ENCODE measurements at places on chromosomes 3 and 15.

GRCh38 chr15:39538936-39539335 is 41.9 kb upstream of the THBS1 start:
- DNase-seq: no peak

DNA sequence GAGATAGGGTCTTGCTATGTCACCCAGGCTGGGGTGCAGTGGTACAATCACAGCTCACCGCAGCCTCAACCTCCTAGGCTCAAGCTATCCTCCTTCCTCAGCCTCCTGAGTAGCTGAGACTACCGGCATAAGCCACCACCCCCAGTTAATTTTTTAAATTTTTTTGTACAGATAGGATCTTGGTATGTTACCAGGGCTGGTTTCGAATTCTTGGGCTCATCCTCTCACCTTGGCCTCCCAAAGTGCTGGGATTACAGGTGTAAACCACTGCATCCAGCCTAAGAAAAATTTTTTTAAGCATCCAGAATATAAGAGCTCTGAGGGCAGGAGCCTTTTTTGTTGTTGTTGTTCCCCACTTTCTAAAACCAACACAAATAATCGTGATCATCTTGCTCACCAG is 14.4 kb upstream of the MAP6D1 start:
- no peak for DNase-seq

DNA sequence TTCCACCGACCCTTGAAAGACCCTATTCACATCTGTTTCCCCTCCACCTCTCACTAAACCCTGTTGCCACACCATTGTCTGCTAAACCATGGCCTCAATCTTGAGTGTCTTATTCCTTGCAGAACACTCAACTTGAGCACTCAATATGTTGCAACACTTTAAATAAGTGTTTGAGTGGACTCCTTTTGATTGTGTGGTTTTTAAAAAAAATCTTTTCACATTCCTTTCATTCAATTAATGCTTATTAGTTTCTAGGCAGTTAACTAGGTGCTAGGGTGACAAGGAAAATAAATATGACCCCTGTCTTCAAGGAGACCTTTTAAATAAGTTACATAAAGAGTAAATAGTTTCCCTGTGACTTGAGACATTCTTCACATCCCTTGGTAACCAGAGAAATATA is 13.3 kb upstream of the HHLA2 start:
- DNase-seq: no peak

GRCh38 chr3:38005076-38006020 is 14.8 kb downstream of the VILL start:
- DNase-seq: no peak

GRCh38 chr15:78100886-78101285 is 8.5 kb downstream of the SH2D7 start:
- DNase-seq: no peak

DNA sequence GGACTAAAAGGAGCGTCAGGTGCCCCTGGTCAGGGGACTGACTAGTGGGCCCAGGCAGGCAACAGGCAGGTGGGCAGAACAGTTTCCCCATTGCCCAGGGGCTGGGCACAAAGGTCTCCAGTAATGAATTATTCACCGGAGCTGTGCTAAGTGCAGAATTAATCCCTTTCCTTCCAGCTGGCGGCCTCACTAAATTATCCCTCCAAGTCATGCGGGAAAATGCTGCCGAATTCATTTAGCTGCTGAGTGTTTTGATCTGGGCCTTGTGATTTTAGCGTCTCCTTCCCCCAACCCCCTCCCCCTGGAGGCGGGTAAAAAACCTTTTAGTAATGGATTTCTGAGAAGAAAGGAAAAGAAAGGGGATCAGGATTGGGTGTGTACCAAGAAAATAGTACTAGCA is 47.2 kb downstream of the CCDC33 start:
- no peak for DNase-seq

DNA sequence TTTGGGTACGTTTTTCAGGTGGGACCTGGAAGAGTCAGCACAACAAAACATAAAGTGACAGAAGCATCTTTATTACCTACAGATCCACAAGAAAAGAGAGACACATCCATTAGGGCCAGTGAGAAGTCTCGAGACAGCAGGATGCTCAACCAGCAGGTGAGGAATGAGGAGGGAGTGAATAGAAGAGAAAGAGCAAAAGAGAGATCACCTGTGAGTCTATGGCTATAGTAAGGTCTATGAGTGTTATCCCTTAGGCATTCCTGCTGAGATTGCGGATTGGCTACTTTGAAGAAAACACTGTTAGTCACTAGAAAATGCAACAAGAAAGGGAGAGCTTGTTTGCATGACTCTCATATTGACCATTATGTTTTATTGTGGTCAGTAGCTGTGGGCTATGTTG is 1556.2 kb upstream of the GBE1 start:
- DNase-seq: no peak

DNA sequence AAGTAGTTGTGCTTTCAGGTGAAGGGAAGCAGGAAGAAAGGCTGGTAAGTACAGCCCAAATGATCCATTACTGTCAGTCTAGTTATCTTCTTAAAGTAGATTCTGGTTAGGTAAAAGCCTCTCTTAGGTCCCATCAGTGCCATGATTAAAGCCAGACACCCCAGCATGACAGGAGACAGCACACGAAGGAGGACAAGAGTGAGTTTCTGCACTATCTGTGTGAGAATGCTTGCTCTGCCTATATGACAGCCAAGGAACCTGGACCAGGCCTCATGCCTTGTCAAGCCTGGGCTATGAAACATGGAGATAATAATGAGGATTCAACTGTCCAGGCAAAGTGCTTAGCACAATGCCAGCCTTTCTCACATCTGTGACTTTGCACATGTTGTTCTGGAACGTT is 13.5 kb upstream of the FILIP1L start:
- DNase-seq: no peak

GRCh38 chr3:169105561-169105960 is 558.0 kb downstream of the MECOM start:
- no peak for DNase-seq

DNA sequence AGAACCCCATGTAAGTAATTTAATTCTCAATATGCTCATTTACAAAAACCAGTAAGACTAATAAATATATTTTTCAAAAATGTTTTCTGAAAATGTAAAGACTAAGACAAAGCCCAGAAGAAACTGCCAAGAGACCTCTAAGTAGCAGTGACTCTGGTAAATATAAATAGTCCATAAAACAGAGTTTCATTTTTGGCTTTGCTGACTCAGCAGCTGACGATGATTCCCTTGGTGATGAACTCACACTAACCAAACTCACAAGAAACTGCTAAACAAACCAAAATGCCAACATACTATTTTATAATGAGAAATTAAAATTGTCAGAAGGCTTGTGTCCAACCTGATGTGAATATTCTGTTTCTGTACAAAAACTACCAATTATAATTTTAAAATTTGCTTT is 31.5 kb upstream of the IMPG2 start:
- no peak for DNase-seq

- DNase-seq: no peak
These were observed 1019.4 kb upstream of the ALCAM start for GRCh38 chr3:104347291-104347690.

GRCh38 chr15:58520936-58521292 is 89.1 kb downstream of the LIPC start:
- no peak for DNase-seq

DNA sequence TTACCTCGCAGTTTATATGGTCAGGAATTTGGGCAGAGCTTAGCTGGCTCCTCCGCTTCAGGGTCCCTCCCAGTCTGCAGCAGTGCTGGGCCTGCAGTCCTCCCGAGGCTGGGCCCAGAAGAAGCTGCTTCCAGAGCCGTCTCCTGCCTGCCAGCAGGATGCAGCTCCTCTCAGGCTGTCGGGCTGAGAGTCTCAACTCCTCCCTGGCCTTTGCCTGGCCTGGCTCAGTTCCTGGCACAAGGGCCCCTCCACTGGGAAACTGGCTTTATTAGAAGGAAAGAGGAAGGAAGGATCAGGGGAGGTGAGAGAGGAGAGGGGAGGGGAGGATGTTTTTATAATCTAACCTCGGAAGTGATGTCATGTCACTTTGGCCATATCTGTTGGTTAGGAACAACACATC is 72.8 kb downstream of the GABRG3 start:
- DNase-seq: no peak

DNA sequence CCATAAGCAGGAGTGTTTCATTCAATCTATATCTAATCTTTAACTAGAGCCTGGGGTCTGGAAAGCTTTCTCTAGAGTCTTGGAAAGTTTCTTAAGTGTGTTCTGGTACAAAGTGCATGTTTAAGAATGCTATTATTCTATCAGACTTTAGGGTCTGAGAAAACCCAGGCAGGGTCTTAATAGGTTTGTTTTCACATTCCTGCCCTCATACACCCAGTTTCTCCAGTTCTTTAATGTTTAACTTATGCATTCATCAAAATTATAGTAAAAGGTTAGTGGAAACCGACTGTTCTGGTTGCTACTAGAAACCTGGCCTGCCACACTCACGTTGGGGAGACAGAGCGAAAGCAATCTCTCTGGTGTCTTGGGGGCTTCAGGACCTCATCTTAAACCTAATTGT is 102.9 kb upstream of the WDR72 start:
- DNase-seq: no peak

DNA sequence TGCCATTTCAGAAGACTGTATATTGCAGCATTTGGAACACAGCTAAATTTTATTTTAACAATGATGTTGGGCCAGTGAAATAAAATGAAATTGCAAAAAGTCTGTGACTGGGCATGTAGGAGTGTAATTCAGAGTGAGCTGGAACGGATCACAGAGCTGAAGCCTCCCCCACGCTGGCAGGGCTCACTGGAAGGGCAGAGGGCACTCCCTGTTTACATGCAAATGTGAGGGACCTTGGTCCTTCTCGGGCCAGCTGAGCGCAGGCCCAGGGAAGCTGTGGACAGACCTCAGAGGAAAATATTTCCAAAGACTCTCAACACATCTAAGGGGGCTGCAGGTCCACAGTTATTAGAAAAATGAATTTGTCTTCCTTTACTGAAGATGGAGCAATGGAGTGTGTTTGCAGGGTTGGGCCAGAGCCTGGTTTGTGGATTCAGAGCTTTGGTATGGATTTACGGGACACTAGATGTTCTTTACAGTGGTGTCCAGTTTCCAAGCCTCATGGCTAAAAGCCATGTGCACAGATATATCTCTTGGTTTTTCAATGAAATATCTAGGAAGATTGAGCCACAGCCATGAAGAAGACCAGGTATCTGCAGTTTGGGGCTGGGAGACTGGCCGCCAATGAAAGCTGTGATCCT is 32.0 kb downstream of the TRPM1 start:
- DNase-seq: no peak

- DNase-seq: no peak
These were observed 13.9 kb downstream of the PHLDB2 start for GRCh38 chr3:111872979-111873378.

DNA sequence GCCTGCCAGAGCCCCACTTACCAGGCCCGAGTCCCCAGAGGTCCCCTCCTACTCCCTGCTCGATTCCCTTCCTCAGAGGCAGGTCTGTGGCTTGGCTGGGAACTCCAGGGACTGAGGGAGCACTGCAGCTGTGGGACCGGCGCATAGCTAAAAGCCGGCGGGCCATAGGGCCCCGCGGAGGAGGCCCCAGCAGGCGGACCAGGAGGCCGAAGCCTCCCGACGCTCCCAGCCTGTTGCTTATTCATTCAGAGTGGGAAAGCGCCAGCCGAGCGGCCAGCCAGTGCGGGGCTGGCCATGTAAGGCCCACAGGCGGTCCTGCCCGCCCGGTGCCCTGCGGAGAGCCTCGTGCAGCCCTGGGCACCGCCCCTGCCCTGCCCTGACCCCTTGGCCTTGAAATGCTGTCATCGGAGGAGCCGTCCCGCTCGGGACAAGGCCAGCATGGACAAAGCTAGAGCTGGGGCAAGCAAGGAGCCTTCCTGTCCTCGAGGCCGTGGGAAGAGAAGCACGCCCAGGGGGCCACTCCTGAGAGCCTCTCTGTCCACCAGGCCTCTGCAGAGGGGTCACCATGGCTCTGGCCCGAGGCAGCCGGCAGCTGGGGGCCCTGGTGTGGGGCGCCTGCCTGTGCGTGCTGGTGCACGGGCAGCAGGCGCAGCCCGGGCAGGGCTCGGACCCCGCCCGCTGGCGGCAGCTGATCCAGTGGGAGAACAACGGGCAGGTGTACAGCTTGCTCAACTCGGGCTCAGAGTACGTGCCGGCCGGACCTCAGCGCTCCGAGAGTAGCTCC is at the start of gene LOXL1:
LOXL1 (plus strand) TSS at position 244 of the 784 bp plus-strand sequence; CDS start at position 566, 322 bp downstream.
- DNase-seq: no peak

- DNase-seq: no peak
These were observed 37.2 kb downstream of the WHAMM start for GRCh38 chr15:82846621-82847020.

DNA sequence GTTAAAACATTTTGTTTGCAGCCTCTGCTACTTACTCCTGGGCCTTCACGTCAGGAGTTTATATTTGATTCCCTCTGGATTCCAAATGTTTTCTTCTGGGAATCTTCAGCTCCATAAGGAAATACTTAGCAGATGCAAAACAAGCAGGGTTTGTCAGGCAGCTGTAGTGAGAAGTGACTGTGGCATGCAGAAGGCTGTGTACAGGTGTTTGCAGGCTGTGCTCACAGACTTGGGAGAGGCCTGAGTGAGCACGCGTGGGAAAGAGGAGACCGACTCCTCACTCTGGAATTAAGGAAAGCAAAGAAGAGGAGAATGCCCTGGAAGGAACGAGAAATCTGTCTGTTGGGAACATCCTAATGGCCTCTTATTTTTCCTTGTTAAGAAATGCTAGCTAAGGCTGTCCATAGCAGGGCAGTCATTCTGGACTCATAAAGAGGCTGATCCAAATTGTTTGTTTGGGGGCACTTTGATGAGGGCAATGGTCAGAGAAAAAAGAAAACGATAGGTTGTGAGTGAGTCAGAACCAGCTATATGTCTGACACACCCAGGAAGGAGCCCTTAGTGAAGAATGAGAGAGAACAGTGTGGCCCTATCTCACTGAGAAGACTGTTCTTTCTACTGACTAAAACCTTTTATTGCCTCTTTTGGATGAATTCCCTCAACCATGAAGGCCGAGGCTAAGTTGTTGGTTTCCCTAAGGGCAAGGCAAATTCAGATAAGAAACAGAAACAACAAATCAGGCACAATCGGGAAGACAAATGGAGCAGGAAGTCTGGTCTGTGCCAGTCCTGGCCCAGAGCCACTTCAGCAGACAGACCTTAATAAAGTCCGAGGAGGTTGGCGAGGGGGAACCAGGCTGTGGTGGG is 82.6 kb downstream of the TGFBR2 start:
- no peak for DNase-seq

DNA sequence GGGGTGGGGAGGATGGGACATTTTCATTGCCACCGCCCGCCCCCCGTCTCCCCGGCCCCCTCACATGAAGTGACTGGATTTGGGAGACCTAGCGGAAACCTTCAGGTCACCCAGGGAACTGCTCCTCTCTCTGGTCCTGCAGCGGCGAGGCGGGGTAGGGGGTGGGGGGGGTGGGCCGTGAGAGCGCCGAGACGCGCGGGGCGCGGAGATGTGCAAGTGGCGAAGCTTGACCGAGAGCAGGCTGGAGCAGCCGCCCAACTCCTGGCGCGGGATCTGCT is 712 bp upstream of the MME start:
- DNase-seq: no peak

GRCh38 chr15:78457101-78457500 is 19.1 kb downstream of the IREB2 start:
- no peak for DNase-seq

- DNase-seq: no peak
These were observed 96.1 kb downstream of the GSK3B start for GRCh38 chr3:119998166-119998565.
